ENCODE measurements at places on chromosomes 7 and 10. TPM values are rescaled to one million over a fixed set of nuclear protein-coding genes. Genes with fewer than 3 reads are reported as not detected.
A peak's percentile ranks its signal among the peaks of the same experiment; 100 is the strongest.

The STEAP1B gene
- total RNA-seq = 20.6 TPM

The NUP42 gene
- total RNA-seq = 33.1 TPM

GRCh38 chr10:113056441-113057021, 106.5 kb downstream of the TCF7L2 start:
- H3K4me1 ChIP-seq = peaks cover 42% of the 10 kb centered on the region
- H3K36me3 ChIP-seq = peaks cover 39% of the 10 kb centered on the region
- no peak overlapping the region for H3K4me3 ChIP-seq

The CYP26C1 gene
- total RNA-seq = 0.35 TPM

DNA sequence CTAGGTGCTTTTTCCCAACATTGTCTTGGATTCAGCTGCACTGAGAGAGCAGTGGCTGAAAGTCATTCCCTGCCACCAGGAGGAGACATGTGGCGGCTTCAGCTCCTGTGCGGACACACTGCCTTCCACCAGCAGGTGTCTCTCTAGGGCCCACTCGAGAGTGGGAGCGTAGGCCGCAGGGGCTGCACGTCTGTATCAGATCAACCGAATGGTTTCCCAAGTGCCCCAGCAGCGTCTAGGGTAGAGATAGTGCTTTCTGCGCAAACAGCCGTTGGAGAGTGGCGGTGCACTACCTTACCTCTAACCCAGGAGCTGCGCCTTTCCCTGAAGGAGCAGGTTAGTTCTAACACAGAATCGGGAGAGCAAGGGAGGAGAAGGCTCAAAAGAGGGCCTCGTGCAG, 31.7 kb downstream of the PAPOLB start:
- DNase-seq = peak; percentile 94
- no peaks in the 10 kb centered on the region for H3K27me3 ChIP-seq
- H3K4me1 ChIP-seq = no peaks in the 10 kb centered on the region

The OR2A5 gene
- not detected for total RNA-seq

The DDC gene
- total RNA-seq = 1.1 TPM

The BCAP29 gene
- total RNA-seq = 39.2 TPM

DNA sequence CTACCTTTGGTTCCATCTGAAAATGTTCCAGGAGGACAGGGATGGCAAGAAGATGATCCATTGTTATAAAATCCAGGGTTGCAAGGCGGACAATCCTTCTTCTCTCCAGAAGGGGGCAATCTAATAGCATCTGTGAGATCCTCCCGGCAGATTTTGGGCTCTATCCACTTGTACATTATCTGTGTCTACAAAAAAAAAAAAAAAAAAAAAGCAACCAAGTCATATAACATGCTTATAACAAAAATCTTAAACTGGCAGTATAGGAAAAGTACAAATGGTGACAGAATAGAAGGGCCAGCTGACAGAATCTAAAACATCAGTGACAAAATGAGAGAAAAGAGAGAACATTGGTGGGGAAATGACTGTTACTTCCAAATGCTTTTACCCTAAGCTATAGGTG, 132.7 kb downstream of the ELAPOR2 start:
- H3K4me1 ChIP-seq = no peaks in the 10 kb centered on the region
- H3K27ac ChIP-seq = no peak overlapping the region
- no peak overlapping the region for H3K4me3 ChIP-seq
- peaks cover 59% of the 10 kb centered on the region for H3K36me3 ChIP-seq
- DNase-seq = peak; percentile 71
- H3K27me3 ChIP-seq = no peaks in the 10 kb centered on the region

All from endodermal cell (in vitro differentiated cells).